Suprapubic skin (tissue), 4 donors: ENCODE measurements at places on chromosomes 2 and 18.
A peak's percentile ranks its signal among the peaks of the same experiment; 100 is the strongest.

GRCh38 chr18:61655630-61656029 lies 237.2 kb downstream of the RNF152 start:
- no peak for DNase-seq

DNA sequence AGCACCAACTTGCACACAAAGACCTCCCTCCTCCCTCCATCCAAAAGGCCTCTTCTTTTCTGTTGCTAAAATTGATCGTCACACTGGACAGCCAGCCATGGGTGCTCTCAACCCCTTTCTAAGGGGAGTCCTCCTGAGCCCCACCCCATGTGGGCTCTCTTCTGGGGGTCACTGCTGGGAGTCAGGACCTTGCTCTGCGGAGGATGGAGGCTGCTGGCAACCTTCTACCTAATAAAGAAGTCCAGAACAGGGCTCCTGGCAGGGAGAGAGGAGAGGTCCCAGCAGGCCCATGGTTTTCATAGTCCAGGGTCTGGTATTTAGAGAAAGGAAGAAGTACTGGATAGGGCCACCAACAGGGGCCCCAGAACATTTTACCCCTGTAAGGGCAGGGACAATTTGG lies 67.6 kb upstream of the OTOS start:
- peak; percentile 68 for DNase-seq

- DNase-seq: no peak
Observed at GRCh38 chr2:118443596-118443995, 355.3 kb downstream of the INSIG2 start.

GRCh38 chr18:78913830-78914231 lies 65.8 kb upstream of the SALL3 start:
- no peak for DNase-seq

DNA sequence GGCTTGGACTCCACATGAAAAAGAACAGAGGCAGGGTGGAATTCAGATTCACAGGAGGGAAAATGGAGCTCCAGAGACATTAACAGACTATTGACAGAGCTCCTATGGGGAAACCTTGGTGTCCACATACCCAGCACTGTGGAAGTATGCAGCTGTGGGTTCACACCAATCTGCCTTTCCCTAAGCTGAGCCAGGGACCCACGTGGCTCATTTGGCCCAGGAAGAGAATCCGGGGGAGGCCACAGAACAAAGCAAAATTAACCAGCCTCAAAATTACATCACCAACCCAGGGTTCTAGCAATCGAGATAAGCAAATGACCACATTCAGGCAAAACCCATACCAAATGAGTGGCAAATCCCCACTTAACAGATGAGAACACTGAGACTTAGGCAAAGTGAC lies 105.8 kb upstream of the TWIST2 start:
- no peak for DNase-seq

DNA sequence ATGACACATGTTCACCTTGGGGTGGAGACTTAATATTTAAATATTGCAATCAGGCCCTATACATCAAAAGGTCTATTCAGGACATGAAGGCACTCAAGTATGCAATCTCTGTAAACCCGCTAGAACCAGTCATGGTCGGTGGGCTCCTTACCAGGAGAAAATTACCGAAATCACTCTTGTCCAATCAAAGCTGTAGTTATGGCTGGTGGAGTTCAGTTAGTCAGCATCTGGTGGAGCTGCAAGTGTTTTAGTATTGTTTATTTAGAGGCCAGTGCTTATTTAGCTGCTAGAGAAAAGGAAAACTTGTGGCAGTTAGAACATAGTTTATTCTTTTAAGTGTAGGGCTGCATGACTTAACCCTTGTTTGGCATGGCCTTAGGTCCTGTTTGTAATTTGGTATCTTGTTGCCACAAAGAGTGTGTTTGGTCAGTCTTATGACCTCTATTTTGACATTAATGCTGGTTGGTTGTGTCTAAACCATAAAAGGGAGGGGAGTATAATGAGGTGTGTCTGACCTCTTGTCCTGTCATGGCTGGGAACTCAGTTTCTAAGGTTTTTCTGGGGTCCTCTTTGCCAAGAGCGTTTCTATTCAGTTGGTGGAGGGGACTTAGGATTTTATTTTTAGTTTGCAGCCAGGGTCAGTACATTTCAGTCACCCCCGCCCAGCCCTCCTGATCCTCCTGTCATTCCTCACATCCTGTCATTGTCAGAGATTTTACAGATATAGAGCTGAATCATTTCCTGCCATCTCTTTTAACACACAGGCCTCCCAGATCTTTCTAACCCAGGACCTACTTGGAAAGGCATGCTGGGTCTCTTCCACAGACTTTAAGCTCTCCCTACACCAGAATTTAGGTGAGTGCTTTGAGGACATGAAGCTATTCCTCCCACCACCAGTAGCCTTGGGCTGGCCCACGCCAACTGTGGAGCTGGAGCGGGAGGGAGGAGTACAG lies 108.1 kb downstream of the XRCC5 start:
- DNase-seq: no peak

GRCh38 chr2:135791418-135792190 lies 45.4 kb downstream of the LCT start:
- DNase-seq: no peak

GRCh38 chr18:23266717-23267446 lies 131.6 kb downstream of the CABLES1 start:
- DNase-seq: no peak

DNA sequence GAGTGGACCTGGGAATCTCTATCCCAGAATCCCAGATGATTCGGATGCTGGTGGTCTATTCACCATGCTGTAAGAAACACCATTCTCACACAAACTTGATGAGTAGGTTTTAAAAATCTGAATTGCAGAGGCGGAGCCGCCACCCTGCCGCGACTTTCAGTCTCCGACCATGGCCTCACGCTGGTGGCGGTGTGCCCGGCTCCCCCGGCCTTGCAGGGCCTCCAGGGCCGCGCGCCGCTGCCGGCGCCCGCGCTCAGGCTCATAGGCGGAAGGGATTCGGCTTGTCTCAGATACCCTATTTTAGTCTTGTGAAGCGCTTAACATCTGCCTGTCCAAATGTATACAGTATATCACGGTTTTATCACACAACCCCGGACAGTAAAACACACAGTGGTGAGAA lies 2.6 kb upstream of the PPM1B start:
- no peak for DNase-seq

DNA sequence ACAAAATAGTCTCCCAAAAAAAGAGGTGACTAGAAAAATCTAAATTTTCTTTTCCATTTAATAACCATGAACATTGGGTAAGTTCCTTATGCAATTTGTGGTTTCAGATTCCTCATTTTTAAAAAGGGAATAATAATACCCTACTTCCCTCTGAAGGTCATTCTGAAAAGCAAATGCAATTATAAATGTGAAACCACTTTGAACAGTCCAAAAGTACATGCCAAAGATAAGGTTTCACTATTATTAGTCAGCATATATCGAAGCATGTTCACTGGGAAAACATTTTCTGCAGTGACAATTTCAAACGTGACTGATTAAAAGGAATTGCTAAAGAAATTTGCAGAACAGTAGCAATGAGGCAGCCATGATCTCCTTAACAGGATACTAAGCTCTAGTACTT lies 100.1 kb upstream of the RNF152 start:
- DNase-seq: no peak

- no peak for DNase-seq
Observed at GRCh38 chr2:137910641-137911040, 53.6 kb upstream of the HNMT start.

GRCh38 chr2:43131890-43132682 lies 94.3 kb downstream of the ZFP36L2 start:
- no peak for DNase-seq

- DNase-seq: no peak
Observed at GRCh38 chr2:98874186-98874689, 61.8 kb downstream of the CRACDL start.

GRCh38 chr2:11285499-11285898 lies 58.9 kb downstream of the ROCK2 start:
- DNase-seq: no peak

GRCh38 chr18:37218022-37218590 lies 347.5 kb downstream of the CELF4 start:
- DNase-seq: no peak

DNA sequence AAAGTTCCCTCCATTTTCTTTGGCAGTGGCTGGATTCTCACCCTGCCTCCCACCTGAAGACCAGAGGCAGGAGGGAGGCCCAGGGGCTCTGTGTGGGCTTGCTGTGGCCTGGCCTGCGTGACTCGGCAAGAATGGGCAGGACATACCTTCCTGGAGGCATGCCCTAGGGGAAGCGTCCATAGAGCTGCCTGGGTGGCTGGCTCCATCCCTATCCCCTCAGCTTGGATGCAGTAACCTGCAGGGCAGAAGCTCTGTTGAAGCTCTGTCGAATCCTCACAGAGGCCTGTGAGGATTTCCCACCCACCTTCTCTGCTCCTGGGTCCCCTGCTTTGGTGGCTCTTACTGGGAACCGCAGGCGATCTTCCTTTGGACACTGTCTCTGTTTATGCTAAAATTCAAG lies 1.3 kb upstream of the PRSS56 start:
- no peak for DNase-seq

- no peak for DNase-seq
Observed at GRCh38 chr18:46630160-46630559, 26.9 kb downstream of the LOXHD1 start.

DNA sequence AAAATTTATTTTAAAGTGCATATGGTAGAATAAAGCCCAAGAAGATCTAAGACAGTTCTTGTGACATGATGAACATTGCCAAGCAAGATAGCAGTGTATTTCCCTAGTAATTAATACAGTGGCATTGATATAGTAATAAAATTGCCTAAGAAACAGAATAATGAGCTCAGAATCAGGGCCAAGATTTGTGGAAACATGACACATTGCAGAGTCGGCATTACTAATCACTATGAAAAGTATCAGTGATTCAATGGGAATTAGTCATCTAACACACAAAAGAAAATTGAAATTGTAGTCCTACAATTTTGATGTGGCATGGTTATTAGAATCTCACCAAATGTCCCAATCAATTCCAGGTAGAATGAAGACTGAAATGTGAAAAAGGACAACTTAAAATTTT lies 243.0 kb upstream of the CYRIA start:
- no peak for DNase-seq

- DNase-seq: no peak
Observed at GRCh38 chr2:14717131-14717530, 84.6 kb downstream of the LRATD1 start.

DNA sequence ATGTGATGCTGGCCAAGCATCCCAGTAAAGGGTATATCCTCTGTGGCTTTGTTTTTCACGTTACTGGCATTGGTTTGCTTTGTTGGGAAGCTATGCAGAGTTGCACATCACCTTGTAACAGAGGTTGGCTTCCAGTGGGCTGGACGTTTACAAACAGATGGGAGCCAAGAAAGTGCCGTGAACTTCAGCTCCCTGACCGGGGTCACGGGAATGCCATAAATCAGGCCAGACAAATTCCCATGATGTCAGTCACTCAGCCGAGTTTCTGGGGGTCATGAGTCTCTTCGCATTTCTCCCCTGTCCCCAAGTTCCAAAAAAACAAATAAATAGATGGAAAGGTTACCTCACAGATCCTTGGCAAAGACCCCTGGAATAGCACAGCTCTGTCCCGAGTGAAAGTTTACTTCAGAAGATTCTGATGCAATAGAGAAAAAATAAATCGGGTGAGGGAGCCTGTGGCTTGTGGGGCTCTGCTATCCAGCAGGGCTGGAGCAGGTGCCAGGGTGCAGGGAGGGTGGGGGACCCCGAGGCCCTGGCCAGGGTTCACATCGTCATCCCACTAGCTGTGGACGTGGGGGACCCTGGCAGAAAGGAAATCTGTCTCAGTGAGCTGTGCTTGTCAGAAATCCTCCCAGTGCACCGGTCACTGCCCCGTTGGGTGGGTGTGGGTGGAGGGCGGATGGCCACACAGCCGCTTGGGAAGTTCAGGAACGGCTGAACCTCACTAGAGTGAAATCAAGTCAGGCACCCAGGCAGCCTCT lies 27.8 kb downstream of the TWIST2 start:
- peak; percentile 81 for DNase-seq

GRCh38 chr2:104825124-104825865 lies 28.6 kb upstream of the POU3F3 start:
- DNase-seq: no peak

- no peak for DNase-seq
Observed at GRCh38 chr2:25524507-25524906, 148.9 kb downstream of the DTNB start.

GRCh38 chr2:237392186-237392585 lies 21.8 kb downstream of the COL6A3 start:
- no peak for DNase-seq

DNA sequence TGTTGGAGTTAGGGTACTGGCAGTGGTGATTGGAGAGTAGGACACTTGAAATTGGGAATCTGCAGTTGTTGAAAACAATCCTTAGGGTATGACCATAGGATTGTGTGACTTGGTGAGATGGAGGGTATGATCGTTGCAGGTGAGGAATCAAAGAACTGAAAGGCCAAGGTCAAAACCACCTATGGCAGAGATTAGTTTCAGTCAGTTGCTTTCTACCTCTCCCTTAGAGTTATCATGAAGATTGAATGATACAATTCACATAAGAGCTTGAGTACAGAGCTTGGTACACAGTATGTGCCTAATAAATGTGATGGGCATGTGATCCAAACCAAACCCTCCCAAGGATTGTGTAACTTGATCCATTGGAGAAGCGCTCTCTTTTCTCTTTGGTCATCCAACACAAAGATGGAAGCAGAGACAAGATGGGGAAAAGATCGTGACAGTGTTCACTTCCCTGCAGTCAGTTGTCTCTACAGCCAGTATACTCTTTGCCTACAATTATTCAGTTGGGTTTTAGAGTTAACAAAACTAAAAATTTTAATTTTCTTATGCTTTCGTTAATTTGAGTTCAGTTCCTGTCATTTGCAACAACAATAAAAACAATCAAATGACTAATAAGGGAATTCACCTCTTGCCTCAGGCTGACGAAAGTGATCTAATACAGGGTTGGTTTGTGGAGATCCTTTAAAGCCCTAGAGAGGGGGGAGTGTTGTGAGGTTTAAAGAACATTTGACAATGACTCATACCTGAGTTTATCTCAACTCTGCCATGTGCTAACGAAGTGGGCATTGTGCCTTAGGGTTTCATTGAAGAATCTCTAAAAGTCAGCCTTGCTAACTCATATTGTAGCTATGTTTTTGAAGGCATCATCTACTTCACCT lies 14.8 kb upstream of the SMAD2 start:
- no peak for DNase-seq

GRCh38 chr2:65870826-65871225 lies 438.4 kb upstream of the SPRED2 start:
- no peak for DNase-seq

GRCh38 chr2:38038682-38039081 lies 37.3 kb downstream of the CYP1B1 start:
- DNase-seq: no peak

- no peak for DNase-seq
Observed at GRCh38 chr2:213224366-213224765, 59.9 kb upstream of the SPAG16 start.

- no peak for DNase-seq
Observed at GRCh38 chr18:41881285-41881684, 73.7 kb upstream of the PIK3C3 start.

DNA sequence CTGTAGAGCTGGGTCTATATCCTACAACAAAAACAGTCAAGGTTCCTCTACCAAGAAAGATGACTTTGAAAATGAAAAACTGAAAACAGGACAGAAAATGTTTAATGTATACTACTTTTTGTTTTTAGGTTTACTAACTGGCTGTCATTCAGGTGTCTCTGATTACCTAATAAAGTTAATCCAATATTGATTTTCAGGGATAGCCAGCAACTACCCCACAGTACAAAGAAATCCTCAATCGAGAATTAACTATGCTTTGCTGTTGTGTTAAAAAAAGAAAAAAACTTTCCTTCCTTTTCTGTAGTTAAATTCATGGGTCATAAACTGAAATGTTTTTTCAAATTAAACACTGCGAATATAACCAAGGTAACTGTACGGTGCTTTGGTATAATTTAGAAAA lies 45.8 kb downstream of the TTR start:
- DNase-seq: no peak
